ENCODE measurements at places on chromosomes 1 and 21. TPM values are rescaled to one million over a fixed set of nuclear protein-coding genes. Genes with fewer than 3 reads are reported as not detected.

GRIK3 gene
- total RNA-seq: not detected

C1orf141 gene
- total RNA-seq: not detected

OLFML3 gene
- total RNA-seq: 0.31 TPM

GSTM1 gene
- total RNA-seq: 18.4 TPM

VASH2 gene
- 0.04 TPM for total RNA-seq

DNM3 gene
- total RNA-seq: 0.47 TPM

IFI44L gene
- 0.53 TPM for total RNA-seq

SV2A gene
- 1.3 TPM for total RNA-seq

SAMD13 gene
- 0.87 TPM for total RNA-seq
